ENCODE measurements at places on chromosomes 6 and 20.

DNA sequence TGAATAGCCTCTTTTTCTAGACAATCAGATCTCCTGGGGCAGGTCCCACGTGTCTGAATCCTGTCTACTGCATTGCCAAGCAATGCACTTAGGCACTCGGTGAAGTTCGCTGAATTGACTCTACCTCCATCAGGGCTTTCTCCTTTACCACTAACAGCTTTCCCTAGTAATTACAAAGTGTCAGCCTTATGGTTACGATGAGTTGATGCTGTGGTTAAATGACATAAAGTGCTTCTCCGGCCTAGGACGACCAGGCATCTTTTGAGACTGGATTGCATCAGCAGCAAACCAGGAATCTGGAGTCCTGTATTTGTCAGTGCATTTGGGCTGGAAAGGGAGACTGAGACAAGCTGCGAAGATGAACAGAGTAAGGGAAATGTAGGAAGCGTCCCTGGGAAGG is 21.5 kb downstream of the NOX3 start:
- DNase-seq: no peak

DNA sequence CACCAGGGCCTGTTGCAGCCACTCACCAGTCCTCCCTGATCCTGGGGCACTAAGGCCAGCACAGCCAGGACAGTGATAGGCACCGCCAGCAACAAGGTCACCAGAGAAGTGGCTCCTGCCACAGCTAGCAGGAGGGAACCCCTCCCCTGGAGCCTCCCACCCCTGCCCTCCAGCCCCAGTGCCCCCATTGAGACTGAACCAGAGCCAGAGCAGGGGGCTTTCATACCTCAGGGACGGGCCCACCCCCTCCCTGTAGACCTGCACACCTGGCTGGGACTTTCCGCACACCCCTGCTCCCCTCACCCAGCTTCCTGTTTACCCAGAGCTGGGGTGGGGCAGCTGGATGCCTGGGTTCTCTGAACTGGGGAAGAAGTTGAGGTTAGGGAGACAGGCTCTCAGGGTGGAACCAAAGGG is at the start of gene LTB:
Gene LTB, minus strand, starts transcription at position 195 of the 414 bp plus-strand sequence. Its CDS starts 7 bp downstream, at position 188.
- peak; percentile 81 for DNase-seq

DNA sequence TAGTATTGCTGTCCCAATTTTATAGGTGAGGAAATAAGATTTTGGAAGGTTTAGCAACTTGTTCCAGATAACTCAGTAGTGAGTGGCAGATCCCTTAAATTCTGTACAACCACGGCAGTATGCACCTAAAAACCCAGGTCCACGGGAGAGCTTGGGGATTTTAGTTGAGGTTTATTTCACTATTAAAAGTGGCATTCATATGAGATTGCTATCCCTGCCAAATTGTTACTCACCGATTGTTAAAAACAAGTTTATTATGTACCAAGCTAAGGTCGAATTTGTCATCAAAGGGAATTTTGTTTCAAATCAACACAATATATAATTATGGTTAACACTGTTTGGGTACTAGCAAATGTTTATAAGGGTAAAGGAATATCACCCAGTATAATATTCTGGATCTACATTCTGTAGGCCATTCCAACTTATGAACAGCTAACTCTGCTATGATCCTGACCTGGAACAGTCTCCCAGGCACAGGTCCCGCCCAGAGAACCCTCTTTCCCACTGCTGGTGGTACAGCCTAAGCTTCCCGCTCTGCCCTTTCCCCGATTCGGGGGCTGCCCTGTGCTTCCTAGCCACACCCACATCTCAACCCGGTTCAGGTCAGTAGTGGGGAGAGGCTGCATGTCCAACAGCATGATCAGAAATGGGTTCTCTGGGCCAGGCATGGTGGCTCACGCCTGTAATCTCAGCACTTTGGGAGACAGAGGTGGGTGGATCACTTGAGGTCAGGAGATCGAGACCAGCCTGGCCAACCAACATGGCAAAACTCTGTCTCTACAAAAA is 24.9 kb downstream of the GPLD1 start:
- DNase-seq: no peak

- DNase-seq: no peak
Measured at GRCh38 chr6:53793318-53794136, 1.3 kb upstream of the LRRC1 start.

DNA sequence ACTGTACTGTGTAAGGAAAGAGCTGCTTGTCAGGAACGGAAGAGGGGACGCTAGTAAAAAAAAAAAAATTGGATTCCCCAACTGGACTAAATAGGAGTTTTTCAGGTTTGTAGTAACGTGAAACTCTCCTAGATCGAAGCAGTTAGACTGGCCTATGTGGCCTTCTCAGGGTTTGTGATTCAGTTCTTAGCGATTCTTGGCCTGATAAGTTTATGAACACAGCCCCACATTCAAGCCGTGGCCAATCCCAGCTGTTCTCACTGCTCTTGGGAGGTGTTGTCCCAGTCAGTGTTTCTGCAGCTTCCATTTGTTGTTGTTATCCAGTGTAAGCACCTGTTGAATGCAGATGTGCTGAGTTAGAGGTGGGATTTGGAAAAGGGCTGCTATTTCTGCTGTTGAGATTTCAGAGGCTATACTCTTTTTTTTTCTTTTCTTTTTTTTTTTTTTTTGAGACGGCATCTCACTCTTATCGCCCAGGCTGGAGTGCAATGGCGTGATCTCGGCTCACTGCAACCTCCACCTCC is 29.7 kb downstream of the TAF8 start:
- DNase-seq: no peak

Data from CD4-positive, alpha-beta T cell (primary cell).